CD8-positive, alpha-beta memory T cell (primary cell): ENCODE measurements at places on chromosomes 2 and 18.

GRCh38 chr2:30277582-30277981 lies 46.2 kb downstream of the LBH start:
- DNase-seq: no peak

DNA sequence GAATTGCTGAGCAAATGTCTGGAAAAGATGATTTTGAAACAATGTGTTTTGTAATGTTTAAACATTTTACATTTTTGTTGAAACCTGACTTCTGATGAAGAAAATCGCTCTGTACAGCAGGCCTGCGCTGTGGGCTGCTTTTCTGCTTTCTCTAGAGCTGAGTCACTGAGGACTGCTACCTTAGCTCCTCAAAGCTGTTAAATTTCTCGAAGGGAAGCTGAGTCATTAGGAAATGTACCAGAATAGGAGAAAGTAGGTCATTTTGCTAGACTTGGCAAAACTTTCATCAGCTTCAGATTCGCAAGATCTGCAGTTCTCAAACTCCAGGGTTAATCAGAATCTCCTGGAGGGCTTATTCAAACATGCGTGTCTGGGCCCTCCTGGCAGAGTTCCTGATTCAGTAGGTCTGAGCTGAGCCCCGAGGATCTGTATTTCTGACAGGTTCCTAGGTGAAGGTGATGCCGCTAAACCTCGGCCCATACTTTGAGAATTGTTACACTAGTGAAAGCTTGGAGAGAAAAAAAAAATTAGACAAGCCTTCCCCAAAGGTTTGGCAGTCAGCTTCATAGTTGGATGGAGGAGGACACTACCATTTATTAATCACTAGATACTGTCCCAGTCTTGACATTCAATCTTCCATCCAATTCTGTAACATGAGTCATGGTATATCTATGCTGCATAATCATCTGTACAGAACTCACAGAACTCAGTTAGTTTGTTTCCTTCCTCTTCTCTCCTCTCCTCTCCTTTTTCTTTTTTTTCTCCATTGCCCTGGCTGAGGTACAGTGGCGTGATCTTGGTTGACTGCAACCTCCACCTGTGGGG lies 297.6 kb downstream of the PARD3B start:
- no peak for DNase-seq

DNA sequence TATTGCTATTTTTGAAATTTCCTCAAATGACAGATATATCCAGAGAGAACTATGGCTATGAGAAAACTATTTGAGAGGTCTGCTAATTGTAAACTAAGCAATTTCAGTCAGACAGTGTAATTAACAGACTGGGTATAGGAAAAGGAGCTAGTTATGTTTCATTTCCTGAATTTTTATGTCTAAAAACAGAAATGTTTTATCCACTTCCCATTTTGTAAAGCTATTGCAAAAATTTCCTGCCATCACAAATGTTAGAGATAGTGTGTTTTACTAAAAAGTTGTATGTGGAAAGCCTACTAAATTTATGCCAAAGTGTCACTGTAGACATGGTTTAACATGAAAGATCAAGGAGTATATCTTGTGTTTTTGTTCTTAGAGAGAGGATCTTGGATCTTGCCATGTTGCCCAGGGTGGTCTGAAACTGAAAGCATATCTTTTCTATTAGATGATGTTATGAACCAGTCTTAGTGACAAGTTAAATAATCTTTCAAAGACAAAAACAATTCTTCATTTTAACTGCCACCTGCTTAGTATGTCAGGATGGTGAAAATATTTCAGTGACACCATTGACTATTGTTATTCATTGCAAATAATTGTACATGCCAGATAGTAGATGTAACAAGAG lies 40.5 kb upstream of the ITPRID2 start:
- no peak for DNase-seq

GRCh38 chr2:167264380-167264779 lies 376.1 kb downstream of the XIRP2 start:
- no peak for DNase-seq

GRCh38 chr2:220212296-220213080 lies 585.1 kb downstream of the SLC4A3 start:
- DNase-seq: no peak

- DNase-seq: no peak
Observed at GRCh38 chr2:235140801-235141081, 188.9 kb downstream of the SH3BP4 start.

- DNase-seq: no peak
Observed at GRCh38 chr2:45119855-45120254, 110.6 kb upstream of the SIX2 start.

DNA sequence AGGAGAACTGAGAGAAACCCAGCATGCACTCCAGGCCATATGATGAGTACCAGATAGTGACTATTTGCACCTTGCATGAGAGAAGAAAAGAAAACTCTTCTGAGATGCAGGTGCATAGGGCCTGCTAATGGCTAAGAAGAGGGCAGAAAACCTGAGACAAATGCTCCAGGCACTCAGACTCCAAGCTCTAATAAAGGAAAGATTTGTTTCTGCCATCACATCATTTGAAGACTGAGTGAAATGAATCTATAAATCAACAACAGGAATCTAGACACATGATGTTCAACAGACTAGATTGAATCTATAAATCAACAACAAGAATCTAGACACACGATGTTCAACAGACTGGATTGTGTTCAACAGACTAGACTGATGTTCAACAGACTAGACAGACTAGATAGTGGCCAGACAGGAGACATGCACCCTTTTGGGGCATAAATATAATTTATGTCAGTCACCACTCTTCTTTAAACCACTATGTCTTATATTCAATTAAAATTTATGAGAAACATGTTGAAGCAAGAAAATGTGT lies 482.7 kb upstream of the UBE2E3 start:
- DNase-seq: no peak

GRCh38 chr2:99552529-99552928 lies 62.7 kb upstream of the REV1 start:
- DNase-seq: no peak

DNA sequence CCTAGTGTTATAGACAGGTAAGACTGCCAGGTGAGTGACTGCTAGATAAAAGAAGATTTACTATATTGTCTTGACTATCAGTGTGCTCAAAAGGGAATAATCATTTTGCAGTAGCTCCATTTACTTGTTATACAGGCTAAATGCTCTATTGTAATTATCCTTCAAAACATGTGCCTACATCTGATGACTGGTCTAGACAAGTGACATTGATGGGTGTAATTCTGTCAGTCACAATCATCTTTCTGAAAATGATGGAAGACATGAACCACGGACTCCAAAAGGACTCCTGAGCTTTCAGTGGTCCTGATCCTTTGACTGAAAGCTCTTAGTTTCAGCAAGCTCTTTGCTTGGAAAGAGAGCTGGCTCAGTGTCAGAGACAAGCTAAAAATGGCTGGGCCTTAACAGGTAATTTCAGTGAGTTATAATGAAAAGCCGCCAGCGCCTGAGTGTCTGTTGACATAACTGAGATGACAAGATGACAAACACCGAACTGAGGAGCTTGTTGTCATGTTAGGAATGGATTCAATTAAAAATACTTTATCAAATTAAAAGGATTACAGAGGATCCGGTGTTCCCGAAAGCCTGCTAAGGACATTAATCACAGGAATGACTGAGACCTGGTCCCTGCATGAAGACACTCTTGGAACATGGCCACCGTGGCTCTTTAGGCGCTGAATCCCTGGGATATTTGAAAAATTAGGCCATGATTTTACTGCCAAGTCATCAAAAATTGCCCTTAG lies 141.7 kb downstream of the CMPK2 start:
- no peak for DNase-seq

GRCh38 chr2:109447251-109447661 lies 166.5 kb downstream of the SEPTIN10 start:
- no peak for DNase-seq

DNA sequence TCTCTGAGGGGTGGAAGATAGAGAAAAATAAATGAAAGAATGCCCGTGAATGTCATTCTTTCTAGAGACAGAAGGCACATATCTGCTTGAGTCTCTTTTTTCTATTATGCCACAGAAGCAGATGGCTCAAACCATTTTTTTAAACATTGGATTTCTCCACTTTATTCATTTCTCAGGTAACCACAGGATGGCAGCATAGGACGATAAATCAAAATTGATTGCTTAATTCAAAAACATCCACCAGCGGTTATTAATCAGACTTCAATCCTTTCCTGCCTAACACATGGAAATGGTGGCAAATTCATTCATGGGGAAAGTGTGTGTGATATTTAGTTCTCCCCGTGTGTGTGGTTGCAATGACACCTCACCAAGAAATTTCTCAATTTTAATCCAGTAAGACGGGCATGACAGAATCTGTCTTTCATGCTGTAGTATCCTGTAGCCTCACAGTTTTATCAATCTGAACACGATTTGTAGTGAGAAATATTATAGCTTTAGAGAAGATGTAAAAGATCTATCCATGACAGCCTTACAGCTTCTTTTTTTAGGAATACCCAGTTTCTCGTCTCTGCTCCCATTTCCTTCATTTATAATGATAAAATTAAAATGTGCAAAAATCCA lies 72.2 kb downstream of the DSC3 start:
- no peak for DNase-seq

DNA sequence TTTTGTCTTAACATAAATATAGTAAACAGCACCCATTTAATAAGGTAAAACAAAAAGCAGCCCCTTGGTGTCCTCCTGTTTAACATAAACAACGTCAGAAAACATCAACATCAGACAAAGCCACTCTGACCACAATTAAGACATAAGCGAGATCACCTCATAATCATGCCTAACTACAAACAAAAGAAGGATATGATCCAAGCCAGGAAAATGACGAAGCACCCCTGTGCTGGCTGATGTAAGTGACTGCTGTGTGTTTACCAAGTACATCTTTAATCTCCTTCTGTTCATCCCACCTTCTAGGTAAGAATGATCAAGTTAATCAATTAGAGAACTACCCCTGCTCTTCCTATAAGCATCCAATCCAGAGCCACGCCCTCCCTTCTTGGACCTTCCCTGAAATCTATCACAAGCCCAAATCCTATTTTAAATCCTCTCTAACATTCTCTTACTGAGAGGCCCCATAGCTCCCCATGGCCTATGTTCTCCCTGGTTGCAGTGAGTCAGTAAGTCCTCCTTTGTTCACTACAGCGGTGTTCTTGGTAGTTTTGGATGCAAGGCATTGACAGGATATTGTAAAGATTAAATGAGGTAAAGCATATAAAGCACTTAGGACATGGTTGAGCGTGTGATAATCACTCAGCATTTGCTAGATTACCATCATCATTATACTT lies 424.2 kb downstream of the TSN start:
- DNase-seq: no peak

GRCh38 chr2:157810037-157810436 lies 66.1 kb downstream of the ACVR1 start:
- no peak for DNase-seq
